ENCODE measurements at places on chromosomes 11 and 22. TPM values are rescaled to one million over a fixed set of nuclear protein-coding genes. Genes with fewer than 3 reads are reported as not detected.

DNA sequence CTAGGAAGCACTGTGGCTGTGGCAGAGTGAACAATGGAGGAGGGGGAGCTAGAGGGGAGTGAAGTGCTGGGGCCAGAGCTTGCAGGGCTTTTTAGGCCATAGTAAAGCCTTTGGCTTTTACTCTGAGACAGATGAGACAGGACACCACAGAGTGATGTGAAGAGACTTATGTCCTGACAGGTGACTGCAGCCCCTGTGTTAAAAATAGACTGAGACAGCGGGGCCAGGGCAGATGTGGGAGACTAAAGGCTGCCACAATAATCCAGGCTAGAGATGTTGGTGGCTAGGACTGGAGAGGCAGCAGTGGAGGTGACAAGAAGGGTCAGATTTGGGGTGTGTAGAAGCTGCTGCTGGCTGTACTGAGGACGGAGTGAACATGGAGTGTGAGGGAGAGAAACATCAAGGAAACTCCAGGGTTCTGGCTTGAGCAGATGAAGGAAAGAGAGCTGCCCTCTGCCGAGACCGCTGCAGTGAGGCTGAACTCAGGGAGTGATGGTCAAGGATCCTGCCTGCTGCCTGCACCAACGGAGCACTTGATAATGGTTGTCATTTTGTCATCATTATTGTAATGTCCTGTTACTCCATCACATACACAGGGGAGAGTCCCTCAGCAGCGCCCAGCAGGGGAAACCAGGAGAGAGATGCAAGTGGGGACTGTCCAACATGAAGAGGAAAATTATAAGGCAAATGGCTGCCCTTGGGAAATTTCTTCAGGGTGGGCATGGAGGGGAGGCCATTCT, 27.4 kb downstream of the SLC43A1 start:
- DNase-seq, result no peak

- DNase-seq, result no peak
These were observed 62.1 kb upstream of the ARHGAP20 start for GRCh38 chr11:110774138-110775014.

- no peak for DNase-seq
These were observed 32.4 kb upstream of the MSANTD2 start for GRCh38 chr11:124832571-124832970.

- DNase-seq, result no peak
These were observed 916.5 kb upstream of the FAT3 start for GRCh38 chr11:91308069-91308468.

DNA sequence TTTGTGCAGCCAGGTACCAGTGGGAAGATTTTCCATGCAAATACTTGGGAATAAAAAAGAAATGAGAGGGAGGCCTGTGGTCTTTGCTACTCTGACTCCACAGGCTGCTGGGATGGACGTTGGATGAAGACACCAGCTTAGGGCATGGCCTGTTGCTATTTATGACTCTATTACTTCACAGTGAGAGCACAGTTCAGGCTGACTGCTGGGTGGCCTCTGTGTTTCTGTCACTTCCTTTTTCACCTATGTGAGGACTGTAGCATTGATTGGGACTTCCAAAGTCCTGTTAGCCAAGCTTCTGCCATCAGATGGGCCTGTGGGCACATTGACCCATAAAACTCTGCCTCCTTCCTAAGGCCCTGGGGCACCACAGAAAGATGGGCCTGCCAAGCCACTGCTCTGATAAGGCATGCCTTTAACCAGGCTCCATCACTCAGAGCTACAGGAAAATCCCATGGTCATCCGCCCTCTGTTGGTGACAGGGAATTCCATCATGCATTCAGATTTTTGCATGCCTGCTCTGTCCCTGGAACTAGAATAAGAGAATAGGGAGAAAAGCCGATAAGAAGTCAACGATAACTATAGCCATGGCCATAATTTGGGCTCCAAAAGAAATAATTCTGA, 64.6 kb downstream of the KCNJ1 start:
- no peak for DNase-seq

- DNase-seq, result no peak
These were observed 8.1 kb downstream of the APOL6 start for GRCh38 chr22:35656284-35656752.

- no peak for DNase-seq
These were observed 39.3 kb upstream of the LRRC4C start for GRCh38 chr11:41498726-41499125.

- DNase-seq, result no peak
These were observed 239.2 kb upstream of the LARGE1 start for GRCh38 chr22:34159491-34159890.

GRCh38 chr11:23644443-23644842, 784.2 kb upstream of the CCDC179 start:
- DNase-seq, result no peak

GRCh38 chr11:46490666-46491065, 99.1 kb upstream of the CHRM4 start:
- DNase-seq, result no peak

- DNase-seq, result no peak
These were observed 50.7 kb downstream of the SYN3 start for GRCh38 chr22:33007485-33007884.

- DNase-seq, result no peak
These were observed 36.1 kb downstream of the LARGE1 start for GRCh38 chr22:33883961-33884808.

- DNase-seq, result no peak
These were observed 6.8 kb upstream of the OR2AT4 start for GRCh38 chr11:75103380-75104026.

GRCh38 chr22:46263216-46263590, at the start of gene PKDREJ:
PKDREJ (minus strand) TSS chr22:46263343; CDS start chr22:46263322, 21 bp downstream.
- peak; percentile 40 for DNase-seq

DNA sequence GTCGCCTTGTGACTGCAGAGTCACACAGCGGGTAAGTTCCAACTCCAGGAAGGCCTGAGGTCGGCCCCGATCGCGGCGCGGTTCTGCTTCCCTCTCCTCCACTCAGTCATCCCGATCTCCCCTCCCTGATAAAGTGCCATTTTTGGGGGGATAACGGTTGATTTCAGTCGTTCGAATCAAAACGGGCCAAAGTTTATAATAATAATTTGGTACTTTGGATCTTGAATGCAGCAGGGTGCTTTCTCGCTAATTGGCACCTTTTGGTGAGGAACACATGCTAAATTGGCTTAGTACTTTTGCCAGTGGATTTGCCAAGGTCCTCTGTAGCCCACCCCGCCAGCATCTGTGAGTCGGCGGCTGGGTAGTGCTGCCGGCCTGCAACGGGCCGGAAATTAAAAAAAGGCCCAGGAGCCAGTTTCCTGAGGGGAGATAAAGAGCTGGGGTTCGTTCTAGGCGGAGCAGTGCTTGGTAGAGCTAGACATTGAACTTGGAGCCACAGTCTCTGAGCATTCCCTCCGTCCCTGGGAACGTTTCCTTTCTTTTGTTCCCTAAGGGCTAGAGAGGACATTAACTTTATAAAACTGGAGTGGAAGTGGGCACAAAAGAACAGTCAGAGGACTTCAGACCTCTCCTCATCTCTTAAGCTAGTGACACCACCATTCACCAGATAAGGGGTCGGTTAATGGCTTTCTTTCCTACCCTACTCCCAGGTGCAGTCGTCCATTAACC, 997 bp downstream of the UBE2L3 start:
- DNase-seq, result no peak

GRCh38 chr11:40290171-40290631, 1169.3 kb downstream of the LRRC4C start:
- no peak for DNase-seq

- DNase-seq, result no peak
These were observed 31.2 kb upstream of the SMTN start for GRCh38 chr22:31049815-31050420.

DNA sequence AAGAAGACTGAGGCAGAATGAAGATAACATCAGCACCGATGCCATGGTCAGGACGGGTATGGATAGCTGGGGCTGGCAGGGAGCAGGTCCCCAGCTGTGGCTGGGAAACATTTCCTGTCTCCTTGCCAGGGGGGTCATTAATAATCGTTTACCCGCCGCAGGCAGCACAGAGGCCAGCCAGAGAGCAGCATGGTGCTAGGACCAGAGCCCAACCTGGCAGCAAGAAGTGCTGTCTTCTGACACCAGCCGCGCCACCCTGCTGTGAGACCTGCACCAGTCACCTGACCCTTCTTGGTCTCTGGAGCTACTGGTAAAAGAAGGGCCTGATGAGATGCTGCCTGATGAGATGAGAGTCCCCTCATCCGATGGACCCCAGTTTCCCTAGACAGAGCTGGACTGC, 36.3 kb downstream of the PDE2A start:
- DNase-seq, result no peak

DNA sequence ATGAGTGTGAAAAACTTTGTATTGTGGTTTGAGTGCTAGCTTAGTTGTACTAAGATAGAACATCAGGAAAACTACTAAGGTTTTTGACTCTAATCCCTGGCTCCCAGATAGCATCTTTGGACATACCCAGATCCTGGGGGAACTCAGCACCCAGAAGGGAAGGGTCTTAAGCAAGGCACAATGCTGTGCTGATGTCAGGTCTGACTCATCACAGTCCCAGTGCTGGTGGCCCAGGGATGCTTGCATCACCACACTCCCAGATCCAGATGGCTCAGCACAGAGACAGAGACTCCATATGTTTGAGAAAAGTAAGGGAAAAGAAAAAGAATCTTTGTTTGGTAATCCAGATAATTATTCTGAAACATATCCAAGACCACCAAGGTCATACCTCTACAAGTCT, 18.3 kb upstream of the OR56A3 start:
- DNase-seq, result no peak

Gene MAP6
- polyA plus RNA-seq, result 6.0 TPM

Gene CAPN1
- polyA plus RNA-seq, result 20.0 TPM

Gene CEP126
- 7.2 TPM for polyA plus RNA-seq

Gene PRRG4
- polyA plus RNA-seq, result 1.1 TPM

Gene OR52H1
- polyA plus RNA-seq, result not detected

Gene MYBPC3
- polyA plus RNA-seq, result 0.05 TPM

Gene CCDC82
- polyA plus RNA-seq, result 16.2 TPM

Gene CALCA
- not detected for polyA plus RNA-seq

Gene DEUP1
- polyA plus RNA-seq, result 0.27 TPM

Measured in ovary (tissue), 10 donors.